ENCODE measurements at places on chromosomes 7 and 10.

GRCh38 chr7:20214921-20215669 lies 2.1 kb downstream of the MACC1 start:
- no peak for DNase-seq

DNA sequence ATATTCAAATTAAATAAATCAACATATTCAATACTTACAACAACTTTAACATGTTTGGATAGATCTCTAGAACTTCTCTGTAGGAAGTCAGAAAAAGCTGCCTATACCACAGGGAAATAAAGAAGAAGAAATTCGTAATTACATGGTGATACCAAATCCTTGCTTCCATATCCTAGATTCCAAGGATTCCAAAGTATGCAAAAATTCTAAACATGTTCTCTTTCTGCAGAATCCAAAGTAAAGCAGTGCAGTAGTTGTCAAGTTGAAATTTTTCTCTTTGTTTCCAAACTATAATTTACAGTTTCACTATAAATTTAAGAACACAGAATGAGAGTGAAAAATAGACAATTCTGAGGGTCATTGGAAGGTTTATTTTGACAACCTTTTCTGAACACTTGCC lies 233.7 kb upstream of the PTN start:
- DNase-seq, result no peak

DNA sequence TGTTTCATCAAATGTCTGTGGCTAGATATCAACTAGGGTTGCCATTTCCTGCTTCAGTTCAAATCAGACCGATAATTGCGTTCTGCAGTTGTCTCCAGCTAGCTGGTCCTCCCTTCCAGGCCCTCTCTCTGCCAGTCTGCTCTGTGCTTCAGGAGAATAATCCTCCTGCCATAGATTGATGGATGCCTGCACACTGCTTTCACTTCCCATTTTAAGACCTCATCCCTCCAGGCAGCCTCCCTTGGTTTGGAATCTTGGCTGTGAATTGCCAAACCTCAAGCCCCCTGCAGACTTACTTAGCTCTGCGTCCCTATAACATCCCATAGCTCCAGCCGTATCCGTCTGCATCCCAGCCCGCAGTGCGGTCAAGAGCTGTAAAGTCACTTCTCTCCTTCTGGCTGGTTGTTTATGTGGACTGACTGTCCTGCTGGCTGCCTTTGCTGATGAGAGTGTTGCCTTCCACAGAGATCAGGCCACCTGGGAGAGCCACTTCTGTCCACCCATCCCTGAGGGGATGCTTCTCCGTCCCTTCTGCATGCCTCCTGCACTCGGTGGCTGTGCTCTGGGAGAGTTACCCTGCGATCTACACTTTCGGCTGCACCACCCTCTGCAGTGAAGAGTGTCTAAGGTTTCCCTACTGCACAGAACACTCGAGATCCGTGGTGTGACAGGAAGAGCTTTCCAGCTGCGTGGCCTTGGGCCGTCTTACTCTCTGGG lies 22.4 kb upstream of the KLF6 start:
- no peak for DNase-seq

GRCh38 chr7:101156866-101157589 lies 2.8 kb downstream of the AP1S1 start:
- DNase-seq, result no peak

GRCh38 chr7:43876241-43876640 lies 6.9 kb upstream of the MRPS24 start:
- DNase-seq, result no peak

DNA sequence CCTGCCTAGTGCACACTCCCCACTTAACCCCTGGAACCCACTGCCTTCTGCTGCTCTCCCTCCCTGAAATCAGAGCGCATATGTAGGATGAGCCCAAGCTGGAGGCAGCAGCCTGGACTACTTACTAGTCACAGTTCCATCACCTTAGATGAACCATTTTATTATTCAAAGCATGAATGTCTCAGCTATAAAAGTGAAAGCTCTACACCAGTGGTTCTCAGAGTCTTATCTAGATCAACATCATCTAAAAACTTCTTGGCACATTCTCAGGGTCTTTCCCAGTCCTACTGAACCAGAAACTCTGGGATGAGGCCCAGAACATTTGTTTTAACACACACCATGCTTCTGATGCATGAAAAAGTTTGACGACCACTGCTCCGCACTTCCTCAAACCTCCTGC lies 100.3 kb upstream of the ANK3 start:
- no peak for DNase-seq

- DNase-seq, result no peak
These were observed 1.2 kb downstream of the EN2 start for GRCh38 chr7:155458878-155459699.
